ENCODE measurements at places on chromosomes 4 and X.

GRCh38 chr4:88457307-88458103 is 586 bp downstream of the HERC5 start:
- peak; percentile 23 for DNase-seq

DNA sequence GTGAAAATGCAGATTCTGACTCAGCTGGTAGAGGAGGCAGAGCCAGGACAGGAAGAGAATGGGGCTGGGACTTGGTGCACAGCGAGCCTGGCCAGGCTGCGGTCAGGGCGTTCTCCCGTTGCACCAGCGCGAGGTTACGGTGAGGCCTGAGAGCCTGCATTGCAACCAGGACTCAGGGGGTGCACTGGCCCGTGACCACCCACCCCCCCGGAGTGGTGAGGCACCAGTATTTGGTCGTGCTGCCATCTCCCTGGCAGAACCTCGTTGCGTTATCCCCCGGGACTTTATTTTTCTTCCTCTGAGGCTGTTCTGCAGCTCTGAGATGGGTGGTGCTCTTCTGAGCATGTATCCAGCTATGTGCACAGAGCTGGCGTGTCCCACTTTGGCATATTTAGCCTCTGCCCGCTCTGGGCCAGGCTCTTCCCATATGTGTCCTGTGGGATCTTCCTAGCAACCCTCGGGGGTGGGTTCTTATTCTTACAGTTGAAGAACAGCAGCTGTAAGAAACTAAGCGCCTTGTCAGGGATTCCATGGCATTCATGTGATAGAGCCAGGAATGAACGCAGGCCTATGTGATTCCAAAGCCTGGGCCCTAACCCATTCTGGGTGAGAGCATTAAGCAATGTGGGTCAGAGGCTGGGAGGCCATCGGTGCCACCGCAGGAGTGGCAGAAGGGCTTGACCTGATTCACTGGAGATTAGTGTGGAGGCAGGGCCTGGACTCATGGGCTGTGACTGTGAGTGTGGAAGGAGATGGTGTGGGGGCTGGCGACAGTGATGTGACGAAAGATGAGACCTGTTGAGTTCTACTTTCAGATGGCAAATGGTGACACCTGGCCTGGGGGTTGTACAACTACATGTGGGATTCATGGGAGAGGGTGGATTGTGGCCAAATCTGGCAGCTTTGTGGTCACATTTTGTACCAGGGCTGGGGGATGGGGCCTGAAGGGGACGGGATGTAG is 3.1 kb downstream of the TADA2B start:
- DNase-seq = no peak

DNA sequence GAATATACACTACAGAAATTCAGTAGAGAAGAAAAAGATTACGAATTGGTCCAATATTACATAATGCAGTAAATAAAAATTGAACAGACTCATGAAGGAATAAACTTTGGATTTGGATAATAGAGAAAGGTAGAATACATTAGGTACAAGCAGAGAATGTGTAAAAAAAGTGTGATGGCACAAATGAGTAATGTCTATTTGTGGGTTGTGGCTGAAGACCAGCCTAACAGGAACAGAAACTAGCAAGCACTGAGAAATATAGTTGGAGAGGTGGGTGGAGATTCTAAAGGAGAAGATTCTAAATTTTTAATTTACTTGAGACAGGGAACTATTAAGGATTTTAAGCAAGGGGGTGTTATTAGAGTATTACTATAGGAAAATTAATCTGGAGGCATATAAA is 15.2 kb upstream of the CLOCK start:
- DNase-seq = no peak

- no peak for DNase-seq
These were observed 121.0 kb downstream of the ARHGAP24 start for GRCh38 chr4:85595796-85596559.

GRCh38 chr4:109576462-109576861 is 16.4 kb downstream of the MCUB start:
- no peak for DNase-seq

- no peak for DNase-seq
These were observed 77.3 kb upstream of the LIMCH1 start for GRCh38 chr4:41460641-41461040.

GRCh38 chr4:88965053-88965452 is 91.9 kb downstream of the FAM13A start:
- DNase-seq = no peak

DNA sequence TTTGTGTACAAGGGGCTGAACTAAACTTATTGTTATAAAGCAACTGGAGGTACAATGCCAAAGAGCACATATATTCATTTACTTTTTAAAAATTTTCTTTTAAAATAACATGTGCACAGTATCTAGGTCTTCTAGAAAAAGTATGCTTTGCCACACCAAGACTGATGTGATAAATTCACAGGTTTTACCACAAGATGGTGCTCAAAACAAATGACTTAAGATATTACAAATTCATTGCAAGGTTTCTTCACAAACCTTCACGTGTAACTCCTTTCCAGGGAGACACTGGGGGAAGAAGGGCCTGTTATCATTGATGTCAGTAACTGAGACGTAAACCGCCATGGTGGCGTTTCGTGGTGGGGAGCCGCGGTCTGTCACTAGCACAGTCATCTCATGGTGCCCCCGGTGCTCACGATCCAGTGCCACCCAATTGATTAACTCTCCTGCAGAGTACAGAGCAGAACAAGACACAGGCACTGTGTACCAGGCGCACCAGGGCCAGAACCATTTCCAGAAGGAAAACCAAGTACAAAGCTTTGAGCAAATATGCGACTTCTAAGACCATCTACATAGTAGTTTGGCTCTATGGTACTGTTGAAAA is 162.2 kb downstream of the DCHS2 start:
- no peak for DNase-seq

- DNase-seq = no peak
These were observed 18.8 kb downstream of the C4orf46 start for GRCh38 chr4:158652920-158653319.

DNA sequence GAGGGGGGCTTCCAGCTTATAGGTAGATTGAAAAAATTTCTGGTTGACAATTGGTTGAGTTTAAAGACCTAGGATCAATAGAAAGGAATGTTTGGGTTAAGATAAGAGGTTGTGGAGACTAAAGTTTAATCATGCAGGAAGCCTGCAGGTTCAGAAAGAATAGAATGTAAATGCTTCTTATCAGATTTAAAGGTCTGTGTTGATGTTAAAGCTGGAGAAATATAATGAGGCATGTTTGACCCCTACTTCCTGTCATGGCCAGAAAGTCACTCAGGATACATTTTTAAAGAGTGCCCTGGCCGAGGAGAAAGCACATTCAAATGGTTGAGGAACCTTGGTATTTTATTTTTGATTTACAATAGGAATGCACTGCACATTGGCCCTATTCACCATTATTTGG is 3.9 kb upstream of the RRAGB start:
- DNase-seq = no peak

DNA sequence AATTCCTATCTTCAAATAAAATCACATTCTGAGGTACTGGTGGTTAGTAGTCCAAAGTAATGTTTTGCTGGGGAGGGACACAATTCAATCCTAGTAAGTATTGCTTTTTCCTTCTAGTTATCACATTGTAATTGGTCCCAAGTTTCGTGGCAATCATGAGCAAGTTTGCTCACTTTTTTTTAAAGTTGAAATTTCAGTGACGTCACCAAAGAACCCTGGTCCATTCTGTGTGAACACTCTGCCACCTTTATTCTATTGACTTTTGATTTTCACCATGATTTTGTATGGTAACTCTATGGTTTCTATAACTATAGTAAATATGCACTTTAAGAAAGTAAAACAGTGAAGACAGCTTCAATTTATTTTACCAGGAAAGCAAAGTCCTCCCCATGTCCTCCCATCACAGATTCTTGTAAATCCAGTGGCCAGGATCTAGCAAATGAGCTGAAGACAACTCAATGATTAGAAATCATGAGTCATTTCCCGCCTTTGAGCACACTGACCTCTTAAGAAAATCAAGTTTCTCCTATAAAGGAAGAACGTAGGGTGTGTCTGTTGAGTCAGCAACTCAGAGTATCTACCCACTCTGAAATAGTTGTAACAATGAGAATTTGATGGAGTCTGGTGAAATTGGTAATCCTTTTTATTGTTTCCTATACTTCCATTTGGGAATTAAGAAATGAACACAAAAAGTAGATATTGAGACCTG is 1306.6 kb upstream of the PABPC4L start:
- no peak for DNase-seq

- DNase-seq = no peak
These were observed 113.3 kb downstream of the PPP1R2C start for GRCh38 chrX:42664680-42665079.

- DNase-seq = no peak
These were observed 42.6 kb upstream of the PARM1 start for GRCh38 chr4:74890341-74890740.

GRCh38 chrX:153628665-153629064 is 18.3 kb upstream of the DUSP9 start:
- DNase-seq = no peak

DNA sequence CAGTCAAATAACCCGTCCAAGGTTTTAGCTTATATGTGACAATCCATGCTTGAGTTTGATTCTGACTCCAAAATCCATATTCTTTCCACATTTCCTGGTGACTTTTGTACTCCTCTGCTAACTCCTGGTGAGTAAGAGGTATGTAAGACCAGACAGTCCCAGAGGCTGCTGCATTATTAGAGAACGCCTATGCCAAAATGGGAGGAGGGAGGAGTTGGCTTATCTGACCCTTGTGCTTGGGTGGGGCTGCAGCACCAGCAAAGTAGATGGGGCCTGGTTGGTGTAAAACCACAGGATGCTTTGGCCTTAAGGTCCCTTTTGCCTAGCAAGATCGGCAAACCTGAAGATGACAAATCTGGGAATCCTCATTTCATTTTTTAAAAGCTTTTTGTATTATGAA is 9.1 kb upstream of the RNF212 start:
- peak; percentile 66 for DNase-seq

- no peak for DNase-seq
These were observed 345.7 kb upstream of the NR3C2 start for GRCh38 chr4:148787831-148788477.

GRCh38 chr4:16642897-16643296 is 255.5 kb downstream of the LDB2 start:
- no peak for DNase-seq

- DNase-seq = no peak
These were observed 103.4 kb upstream of the PAK3 start for GRCh38 chrX:110992611-110993010.

DNA sequence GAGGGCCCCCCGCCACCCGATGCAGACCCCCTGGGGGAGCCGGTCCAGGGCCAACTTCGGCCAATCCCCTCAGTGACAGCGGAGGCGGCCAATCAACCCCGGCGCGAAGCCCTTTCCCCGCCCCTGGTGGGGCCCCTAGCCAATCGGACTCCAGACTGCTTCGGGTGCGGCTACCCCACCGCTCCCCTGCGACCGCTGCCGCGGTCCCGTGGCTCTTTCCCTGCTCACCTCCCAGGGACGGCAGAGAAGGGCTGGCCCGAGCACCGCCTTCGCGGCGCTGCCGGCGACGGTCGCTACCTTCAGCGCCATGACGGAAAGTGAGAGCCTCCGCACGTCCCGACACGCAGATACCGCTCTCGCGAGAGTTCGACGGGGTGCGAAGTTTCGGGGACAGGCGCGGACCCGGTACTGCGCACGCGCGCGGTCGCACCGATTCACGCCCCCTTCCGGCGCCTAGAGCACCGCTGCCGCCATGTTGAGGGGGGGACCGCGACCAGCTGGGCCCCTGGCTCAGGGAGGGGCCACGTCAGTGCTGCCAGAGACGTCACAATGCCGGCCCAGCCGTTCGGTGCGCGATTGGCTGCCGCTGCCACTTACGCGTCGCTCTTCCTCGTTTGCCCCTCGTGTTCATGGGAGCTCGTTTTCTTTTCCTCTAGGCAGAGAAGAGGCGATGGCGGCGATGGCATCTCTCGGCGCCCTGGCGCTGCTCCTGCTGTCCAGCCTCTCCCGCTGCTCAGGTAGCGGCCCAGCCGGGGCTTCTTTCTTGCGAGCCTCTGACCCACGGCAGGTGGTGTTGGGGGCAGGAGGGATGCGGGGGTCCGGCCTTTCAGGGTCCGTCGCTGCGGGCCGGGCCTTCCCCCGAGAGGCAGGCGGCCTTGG is at the start of the genes IDH3G and SSR4:
IDH3G (minus strand) TSS at position 358 of the 879 bp plus-strand sequence; CDS start at position 309, 49 bp downstream.
SSR4 (plus strand) TSS at position 651 of the 879 bp plus-strand sequence; CDS start at position 671, 20 bp downstream.
- peak; percentile 93 for DNase-seq

- DNase-seq = peak; percentile 25
These were observed 242.0 kb downstream of the BCOR start for GRCh38 chrX:39855748-39856129.

GRCh38 chr4:29058531-29058930 is 1661.6 kb upstream of the PCDH7 start:
- no peak for DNase-seq

- peak; percentile 8 for DNase-seq
These were observed 22.5 kb downstream of the MID1 start for GRCh38 chrX:10597871-10598270.

DNA sequence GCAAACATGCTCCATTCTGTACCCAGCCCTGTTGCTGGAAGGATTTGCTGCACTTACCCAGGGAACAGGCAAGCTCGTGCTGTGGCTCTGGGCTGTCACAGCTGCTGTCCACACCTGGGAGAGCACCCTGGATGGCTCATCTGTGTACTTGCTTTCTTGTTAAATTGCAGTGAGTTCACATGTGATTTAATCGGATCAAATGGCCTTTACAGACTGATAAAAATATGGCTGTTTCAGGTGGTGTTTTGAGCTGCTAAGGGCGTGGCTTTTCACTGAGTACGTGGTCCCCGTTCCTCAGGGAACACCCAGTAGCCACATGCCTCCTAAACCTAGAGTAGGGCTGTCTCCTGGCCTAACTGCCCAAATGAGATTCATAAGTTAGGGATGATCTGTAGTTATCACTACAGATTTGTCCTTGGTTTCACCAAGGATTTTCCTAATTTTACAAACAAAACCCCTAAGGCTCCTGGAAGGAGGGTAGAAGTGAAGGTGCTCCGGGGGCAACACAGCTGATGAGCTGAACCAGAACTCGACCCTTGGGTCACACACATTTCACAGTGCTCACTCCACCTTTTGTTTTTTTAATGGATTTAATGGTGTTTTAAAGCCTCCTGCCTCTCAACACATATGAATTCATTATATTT is 13.7 kb downstream of the KLKB1 start:
- no peak for DNase-seq

DNA sequence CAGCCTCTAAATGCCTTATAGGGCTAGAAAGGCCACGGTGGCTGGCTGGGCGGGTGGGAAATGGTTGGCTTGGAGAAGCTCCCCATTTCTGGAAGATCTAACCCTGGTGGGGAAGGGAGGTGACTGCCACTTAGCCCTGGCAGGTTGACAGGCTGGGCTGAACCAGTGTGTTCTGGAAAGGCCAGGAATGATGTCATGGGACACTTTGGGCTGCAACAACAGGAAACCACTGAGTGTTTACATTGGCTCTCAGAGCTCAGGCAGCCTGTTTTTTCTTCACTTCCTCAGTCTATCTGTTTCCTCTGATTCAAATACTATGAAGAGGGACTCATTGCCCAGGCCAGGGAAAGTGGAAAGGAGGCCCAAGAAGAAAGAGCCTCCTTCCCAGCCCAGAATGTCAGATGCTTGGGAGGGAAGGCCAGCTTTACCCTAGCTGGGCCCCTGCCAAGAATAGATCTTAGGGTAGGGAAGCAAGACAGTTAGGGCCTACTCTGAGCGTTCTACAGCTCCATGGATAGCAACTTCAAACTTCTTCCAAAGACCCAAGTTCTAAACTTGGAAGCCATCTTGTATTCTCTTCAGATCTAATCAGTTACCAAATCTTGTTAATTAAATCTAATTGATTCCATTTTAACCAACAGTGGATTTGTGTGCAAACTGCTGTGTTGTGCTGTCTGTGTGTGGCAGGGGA is 65.8 kb upstream of the MSN start:
- DNase-seq = no peak

GRCh38 chr4:188876881-188877280 is 737.6 kb downstream of the TRIML1 start:
- DNase-seq = no peak

- DNase-seq = no peak
These were observed 55.7 kb downstream of the LNX1 start for GRCh38 chr4:53535567-53535966.

GRCh38 chr4:6107114-6107791 is 89.0 kb upstream of the C4orf50 start:
- DNase-seq = no peak

Data from hematopoietic multipotent progenitor cell treated with erythropoietin and hydrocortisone succinate and interleukin-3 and kit ligand, for 15 days (in vitro differentiated cells).